ENCODE measurements at places on chromosomes 3 and 15.

- no peak for DNase-seq
These were observed 238.7 kb upstream of the NR2E3 start for GRCh38 chr15:71571641-71572040.

GRCh38 chr15:57572468-57572867 is 19.2 kb upstream of the MYZAP start:
- no peak for DNase-seq

DNA sequence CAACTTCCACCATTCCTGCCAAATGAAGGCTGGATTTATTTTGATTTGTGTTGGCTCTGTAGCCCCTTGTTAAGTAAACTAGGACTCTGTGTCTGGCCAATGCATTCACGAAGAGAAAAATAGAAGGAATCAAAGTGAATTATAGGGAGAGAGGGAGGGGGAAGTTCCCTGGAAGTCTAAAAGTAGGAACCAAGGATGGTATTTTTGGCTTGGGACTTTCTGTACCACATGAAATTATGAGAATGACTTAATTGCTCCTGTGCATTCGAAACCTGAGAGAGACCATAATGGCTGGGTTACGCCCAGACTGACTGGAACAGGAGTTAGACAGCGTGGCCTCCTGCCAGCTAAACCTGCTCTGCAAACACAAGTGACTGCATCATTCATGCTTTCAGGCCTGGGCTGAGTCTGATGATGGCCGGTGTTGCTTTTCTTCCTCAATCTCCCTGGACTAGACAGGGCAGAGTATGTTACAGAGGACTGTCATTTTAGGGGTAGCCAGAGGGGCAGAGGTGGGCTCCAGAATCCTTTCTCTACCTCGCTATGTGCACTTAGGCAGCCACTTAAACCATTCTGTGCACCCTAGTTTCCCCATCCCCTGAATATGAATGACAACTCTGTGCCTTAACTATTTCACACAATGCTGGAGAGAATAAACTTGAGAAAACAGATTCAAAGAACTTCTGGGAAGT is 58.9 kb downstream of the MYO1E start:
- DNase-seq: no peak

DNA sequence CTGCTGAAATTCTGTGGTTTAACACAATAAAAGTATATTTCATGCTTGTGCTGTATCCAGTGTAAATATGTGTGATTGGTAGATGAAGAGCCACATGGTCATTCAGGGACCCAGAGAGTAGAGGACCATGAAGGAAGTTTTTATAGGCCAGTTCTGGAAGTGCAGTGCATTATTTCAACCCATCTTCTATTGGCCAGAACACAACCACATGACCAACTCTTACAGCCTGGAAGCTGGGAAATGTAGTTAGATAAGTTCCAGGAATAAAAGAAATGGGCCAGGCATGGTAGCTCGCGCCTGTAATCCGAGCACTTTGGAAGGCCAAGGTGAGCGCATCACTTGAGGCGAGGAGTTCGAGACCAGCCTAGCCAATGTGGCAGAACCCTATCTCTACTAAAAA is 21.4 kb upstream of the PRTG start:
- DNase-seq: no peak

GRCh38 chr3:158430968-158431367 is 140.0 kb upstream of the MLF1 start:
- DNase-seq: no peak

GRCh38 chr3:104286645-104287044 is 1080.1 kb upstream of the ALCAM start:
- no peak for DNase-seq

GRCh38 chr3:124409650-124410275 is 320.5 kb upstream of the UMPS start:
- DNase-seq: no peak

GRCh38 chr3:34727700-34728099 is 911.6 kb upstream of the ARPP21 start:
- no peak for DNase-seq

- no peak for DNase-seq
These were observed 78.4 kb downstream of the WDR72 start for GRCh38 chr15:53681056-53681455.

DNA sequence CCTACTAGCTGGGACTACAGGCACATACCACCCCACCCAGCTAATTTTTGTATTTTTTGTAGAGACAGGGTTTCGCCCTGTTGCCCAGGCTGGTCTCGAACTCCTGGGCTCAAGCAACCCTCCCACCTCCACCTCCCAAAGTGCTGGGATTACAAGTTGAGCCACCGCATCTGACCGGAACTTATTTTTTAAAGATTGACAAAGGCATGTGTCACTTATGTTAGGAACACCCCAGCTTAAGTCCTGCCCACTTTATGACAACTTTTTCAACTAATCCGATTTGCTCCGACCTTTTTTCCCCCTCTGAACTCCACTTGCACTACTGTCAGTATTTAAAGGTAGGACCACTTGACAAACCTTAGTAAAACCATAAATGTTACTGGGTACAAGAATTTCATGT is 211.6 kb upstream of the NR2E3 start:
- DNase-seq: no peak

- DNase-seq: no peak
These were observed 49.3 kb downstream of the TJP1 start for GRCh38 chr15:29773000-29773399.

- DNase-seq: no peak
These were observed 65.8 kb downstream of the IQSEC1 start for GRCh38 chr3:13007251-13007941.

DNA sequence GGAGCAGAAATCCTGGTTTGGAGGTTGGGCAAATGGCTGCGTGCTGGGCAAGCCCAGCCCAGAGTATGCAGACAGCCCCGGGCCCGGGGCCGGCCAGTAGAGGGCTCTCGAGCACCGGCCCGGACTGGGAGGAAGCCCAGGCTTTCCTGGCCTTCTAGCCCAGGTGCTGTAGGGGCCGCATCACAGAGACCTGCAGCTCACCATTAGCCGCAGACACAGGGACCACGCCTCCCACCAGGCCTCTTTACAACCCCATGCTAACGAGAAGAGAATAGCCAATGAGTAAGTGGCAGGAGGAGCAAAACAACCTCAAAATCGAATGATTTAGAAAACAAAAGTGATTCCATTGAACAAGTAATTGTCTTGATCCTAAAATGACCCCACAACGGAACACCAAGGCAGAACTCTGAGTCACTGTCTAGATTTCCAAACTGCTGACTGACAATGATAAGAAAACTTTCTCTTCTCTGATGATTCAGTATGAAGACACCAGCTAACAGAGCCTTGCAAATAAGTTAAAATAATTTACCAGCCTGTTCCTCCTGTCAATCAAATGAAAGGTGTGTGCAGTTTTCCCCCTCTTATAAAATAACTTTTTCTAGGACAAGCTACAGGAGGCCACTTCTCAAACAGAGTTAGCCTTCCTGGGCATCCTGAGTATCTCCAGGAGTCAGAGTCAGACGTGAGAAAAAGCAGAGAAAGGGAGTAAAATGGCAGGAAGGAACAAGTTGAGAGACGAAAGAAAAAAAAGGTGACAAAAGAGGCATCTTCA is 102.2 kb downstream of the DGKG start:
- DNase-seq: peak; percentile 26

- DNase-seq: no peak
These were observed 18.5 kb downstream of the MINAR1 start for GRCh38 chr15:79450648-79451047.

DNA sequence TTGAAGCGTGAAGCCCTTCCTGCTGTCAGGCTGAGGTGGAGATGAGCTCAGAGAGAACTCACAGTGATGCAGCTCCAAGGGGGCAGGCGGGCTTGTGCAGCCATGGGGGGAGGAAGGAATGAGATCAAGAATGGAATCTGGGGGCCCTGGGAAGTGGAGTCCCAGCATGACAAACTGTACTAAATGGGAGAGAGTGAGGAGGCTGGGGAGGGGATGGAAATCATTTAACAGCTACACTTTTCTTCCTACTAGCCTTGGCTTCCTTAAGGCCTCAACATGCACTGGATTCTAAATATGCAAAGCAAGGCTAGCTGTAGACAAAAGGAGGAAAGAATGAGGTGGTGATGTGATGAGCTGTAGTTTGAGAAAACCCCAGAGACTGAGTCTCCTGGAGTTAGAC is 133.9 kb downstream of the EEFSEC start:
- no peak for DNase-seq

GRCh38 chr3:133891662-133892378 is 3.9 kb downstream of the RAB6B start:
- DNase-seq: no peak

GRCh38 chr3:151856118-151856517 is 17.3 kb upstream of the SUCNR1 start:
- DNase-seq: no peak

DNA sequence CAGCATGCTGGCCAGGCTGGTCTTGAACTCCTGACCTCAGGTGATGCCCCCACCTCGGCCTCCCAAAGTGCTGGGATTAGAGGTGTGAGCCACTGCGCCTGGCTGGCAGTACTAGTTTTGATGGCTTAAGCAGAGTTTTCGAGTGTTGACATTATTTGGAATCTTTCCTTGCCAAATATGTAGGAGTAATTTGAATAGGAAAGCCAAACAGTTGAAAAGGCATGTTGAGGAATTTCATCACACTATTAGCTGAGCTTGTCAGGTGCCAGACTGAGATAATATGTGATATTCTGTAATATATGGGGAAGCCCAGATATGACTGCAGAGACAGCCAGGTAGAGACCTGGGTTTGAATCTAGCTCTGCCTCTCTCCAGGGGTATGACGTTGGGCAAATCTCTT is 109.3 kb downstream of the SV2B start:
- no peak for DNase-seq

DNA sequence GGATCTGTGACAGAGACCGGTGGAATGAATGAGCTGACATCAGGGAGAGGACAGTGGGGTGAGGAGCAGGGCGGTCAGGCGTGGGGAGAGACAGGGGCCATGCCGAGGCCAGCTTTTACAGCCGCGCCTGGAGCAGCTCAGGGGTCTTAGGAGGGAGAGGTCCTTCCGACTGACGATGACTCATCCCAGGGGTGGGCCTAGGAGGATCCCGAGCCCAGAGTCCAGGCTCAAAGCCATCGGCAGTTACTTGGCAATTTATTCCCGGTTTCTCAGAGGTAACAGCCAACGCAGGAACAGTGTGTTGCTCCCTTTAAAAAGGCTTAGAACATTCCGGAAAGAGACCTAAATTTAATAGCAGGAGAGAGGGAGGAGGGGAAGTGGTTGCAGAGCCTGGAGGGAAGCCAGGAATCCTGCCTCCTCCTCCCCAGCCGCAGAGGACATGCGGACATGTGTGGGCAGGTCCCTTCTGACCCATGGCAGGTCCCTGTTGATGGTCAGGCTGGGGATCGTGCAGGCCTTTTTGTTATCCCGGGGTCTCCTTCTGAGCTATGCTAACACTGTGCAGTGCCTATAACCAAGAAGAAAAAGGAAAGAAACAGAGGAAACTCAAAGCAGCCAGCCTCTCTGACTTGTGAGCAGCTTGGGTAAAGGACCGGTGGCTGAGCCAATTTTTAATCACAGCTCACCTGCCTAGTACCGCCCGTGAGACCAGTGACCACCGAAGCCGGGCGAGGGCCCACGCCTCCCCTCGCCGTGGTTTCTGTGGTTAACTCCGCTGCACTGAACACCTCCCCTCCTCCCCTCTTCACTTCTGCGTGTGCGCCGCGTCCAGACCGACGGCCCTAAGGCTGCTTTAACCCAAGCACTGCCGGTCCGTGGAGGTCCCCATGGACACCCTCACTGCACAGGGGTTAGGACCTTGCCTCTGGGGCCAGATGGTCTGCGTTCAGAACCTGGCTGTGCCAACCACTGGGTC is 392.4 kb upstream of the PROK2 start:
- no peak for DNase-seq

- no peak for DNase-seq
These were observed 105.6 kb downstream of the ARNT2 start for GRCh38 chr15:80509800-80510199.

GRCh38 chr15:43799209-43799944 is 643 bp downstream of the SERINC4 start:
- no peak for DNase-seq
